ENCODE measurements at places on chromosomes 6 and 20.

- no peak for DNase-seq
These were observed 47.3 kb upstream of the MARCKS start for GRCh38 chr6:113809826-113810225.

- no peak for DNase-seq
These were observed 43.7 kb upstream of the MAP7 start for GRCh38 chr6:136593748-136594490.

DNA sequence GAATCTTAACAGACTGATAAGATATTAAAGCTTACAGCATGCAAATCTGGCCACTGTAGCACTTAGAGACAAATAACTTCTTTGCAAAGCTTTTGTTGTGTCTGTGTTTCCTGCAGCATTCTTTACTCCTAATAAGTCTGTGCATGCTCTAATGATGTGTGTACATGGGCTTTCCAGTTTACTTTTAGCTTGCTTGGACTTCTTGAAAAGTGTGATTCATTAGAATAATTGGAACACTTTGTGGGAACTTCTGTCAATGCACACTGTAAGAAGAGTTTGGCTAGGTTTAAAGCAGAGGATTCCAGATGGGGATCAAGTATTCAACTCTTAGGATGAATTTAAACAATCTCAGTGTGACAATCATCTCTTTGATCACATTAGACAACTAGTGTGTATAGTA, 22.1 kb upstream of the TINAG start:
- DNase-seq: no peak

- DNase-seq: no peak
These were observed 16.8 kb upstream of the SIRPB1 start for GRCh38 chr20:1636621-1637020.

DNA sequence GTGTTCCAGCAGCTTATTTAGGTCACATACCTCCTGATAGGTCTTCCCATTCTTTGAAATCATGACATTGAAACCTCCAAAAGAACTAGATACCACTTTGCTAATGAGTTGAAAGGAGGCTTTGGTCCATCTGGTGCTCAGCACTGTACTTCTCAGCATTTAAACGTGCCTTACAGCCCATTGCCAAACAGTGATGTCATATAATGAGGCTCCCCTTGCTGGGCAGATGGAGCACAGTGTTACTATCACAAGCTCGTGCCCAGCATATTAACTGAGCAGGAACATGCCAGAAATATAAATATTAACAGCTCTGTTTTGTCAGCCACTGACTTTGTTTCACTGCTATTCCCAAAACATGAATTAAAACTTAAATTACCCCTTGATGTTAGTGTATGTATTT, 25.5 kb upstream of the MAPK13 start:
- DNase-seq: no peak

DNA sequence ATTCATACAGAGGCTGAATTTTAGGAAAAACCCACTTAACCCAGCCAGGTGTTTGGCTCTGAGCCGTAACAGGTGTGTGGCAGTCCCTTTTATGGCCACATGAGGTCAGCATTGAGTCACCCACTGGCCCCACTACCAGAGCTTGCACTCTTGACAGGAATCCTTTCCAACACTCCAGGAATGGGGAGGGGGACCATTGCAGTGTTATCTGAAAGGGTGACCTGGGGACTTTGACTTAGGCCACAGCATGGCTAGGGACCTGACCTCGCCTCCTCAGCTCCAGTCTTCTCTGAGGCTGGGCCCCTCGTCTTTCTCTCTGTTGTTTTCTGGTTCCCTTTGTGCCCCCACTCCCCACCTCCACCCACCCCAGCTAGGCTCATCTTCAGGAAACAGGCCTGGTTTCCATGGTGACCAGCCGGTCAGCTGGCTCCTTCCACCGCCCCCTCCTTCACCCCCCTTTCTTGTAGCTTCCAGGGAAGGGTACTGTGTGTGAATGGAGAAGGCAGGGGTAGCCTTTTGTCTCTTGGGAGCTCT, 2.1 kb upstream of the TMEM151B start:
- peak; percentile 68 for DNase-seq

DNA sequence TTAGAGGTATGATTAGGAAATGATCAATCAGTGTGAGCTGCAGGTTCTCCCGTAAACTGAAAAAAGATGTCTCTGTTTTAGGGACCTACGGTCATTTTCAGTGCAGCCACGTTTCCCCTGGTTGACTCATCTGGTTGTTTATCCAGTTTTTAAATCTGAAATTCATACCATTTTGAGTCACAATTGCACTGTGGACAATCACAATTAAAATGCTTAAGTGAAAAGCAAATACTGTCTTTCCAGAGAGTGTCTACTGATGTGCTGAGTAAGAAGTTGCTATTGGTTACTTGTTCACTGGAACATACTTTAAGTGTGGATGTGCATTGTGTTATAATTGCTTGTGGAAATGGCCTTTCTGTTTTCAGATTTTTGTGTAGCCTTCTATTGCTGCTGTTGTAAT, 305.1 kb upstream of the SASH1 start:
- no peak for DNase-seq

GRCh38 chr6:135871878-135872277, 20.4 kb downstream of the PDE7B start:
- DNase-seq: no peak

GRCh38 chr20:50070361-50070760, 42.6 kb downstream of the UBE2V1 start:
- DNase-seq: no peak

GRCh38 chr6:75296811-75297779, 12.5 kb upstream of the TMEM30A start:
- no peak for DNase-seq

DNA sequence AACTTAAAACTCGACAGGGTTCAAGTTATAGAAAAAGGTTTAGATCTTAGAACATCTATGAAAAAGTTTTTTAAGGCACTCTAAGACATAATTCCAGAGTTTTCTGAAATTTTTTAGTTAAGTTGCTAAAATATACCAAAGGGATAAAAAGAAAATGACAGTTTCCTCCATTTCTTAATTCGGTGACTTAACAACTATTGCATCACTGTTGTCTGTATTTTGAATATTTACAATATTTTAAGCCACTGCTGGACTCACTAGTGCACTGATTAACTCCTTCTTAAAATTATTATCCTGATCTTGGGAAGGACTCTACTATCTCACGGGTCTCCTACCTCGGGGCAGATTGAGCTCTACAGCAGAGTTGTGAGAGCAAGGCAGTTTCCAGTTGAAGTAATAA, 91.0 kb downstream of the ADGB start:
- no peak for DNase-seq

DNA sequence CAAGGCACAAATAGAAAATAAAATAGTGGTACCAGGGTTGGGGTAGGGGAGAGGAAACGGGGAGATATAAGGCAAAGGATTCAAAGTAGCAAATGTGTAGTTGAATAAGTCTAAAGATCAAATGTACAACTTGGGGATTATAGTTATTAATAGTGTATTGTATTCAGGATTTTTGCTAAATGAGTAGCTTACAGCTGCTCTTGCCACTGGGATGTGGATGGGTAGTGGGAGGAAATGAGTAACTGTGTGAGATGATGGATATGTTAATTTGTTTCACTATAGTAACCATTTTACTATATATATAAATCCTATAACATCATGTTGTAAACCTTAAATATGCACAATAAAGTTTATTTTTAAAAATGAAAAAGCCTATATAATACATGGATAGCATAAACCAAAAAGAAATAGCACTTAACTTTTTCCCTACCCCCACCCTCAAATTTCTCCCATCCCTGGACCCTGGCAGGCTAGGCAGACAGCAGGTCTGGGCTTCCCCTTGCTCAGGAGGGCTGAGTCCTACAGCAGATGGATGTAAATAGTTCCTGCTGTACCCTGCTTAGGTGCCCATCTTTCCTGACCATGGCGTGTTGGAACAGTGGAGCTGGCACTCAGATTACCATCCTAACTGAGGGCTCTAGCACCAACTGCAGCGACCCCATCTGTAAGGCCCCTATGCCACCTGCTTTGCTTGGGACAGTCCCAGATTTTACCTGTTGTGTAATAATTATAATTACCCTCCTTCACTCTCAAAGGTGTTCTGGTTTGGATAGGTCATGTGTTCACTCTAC, 28.6 kb upstream of the PBOV1 start:
- DNase-seq: no peak

DNA sequence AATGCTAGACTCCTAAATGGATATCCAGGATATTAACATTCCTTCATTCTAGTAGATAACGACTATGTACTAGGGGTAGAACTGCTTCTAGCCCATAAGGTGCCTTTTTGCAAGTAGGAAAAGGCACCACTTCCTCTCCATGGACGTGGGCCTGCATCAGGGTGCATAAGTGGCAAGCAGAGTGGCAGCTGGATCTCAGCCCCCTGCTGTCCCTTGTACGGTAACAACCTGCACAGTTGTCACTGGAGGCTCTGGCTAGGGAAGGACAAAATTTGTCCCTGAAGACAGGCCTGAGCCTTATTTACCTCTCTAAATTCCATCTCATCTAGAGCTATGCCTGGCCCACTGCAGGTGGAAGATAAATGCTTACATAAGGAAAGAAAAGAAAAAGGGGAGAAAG, 42.5 kb upstream of the SAYSD1 start:
- DNase-seq: no peak

DNA sequence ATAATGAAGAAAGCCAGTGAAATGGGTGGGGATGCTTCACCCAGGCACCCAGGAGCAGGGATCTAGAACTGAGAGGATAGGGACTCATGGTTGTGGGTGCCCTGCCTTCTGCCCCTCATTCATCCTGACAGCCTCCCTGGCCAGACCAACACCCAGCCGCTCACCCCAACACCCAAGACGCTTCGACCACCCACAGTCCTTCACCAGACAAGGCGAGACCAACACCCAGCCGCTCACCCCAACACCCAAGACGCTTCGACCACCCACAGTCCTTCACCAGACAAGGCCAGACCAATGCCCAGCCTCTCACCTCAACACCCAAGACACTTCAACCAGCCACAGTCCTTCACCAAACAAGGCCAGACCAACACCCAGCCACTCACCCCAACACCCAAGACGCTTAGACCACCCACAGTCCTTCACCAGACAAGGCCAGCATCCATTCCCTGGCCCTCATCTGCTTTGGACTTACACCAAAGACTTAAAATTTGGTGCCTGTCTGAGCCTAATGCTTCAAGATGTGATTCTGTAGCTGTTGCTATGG, 131.5 kb downstream of the ANKRD60 start:
- DNase-seq: peak; percentile 7

- DNase-seq: no peak
These were observed 105.2 kb downstream of the GMPR start for GRCh38 chr6:16343593-16343992.

DNA sequence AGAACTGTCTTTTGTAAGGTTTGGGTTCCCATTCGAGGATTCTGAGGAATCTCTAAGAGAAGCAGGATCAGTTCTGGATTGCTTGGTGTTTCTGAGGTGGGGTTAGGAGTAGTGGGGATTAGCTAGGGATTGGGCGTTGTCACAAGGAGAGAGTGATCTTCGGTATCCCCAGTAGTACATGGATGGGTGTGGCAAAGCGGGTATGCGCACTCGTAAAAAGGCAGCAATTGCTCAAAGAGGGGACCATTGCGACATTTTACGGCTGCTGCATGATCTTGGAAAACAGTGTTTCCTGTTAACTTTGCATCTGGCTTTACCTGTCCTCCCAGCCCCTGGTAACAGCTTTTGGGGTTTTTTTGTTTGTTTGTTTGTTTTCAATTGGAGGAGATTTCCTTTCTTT, 9.7 kb upstream of the ZSCAN9 start:
- DNase-seq: peak; percentile 74

GRCh38 chr6:156778454-156779205, 1.5 kb downstream of the ARID1B start:
- peak; percentile 59 for DNase-seq

DNA sequence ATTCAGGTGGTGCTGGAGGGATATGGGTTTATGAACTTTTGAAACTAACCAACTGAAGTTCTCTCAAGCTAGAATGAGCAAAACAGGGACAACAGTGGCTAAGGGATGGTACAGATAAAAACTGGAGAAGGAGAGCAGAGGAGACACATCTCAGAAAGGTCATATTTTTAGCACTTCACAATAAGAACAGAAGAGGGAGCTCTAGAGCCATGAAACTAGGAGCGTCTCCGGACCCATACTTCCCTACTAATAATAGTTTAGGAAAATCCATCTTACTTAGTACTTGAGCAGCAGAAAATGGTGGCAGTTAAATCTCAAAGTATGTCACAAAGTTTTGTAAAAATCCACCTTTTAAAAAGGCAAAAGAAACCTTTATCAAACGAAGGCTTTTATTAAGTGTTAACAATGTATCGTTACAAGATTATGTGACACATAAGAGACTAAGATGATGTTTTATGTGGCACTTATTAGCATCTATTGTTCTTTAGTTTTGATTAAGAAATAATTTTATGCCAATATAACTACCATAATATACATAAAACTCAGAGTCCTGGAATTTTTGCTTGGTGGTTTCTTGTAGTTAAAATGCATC, 278.6 kb downstream of the TBC1D32 start:
- no peak for DNase-seq

- DNase-seq: peak; percentile 50
These were observed 816 bp upstream of the MAN1A1 start for GRCh38 chr6:119350202-119350951.

- peak; percentile 20 for DNase-seq
These were observed 611.3 kb downstream of the HDGFL1 start for GRCh38 chr6:23180504-23181293.

DNA sequence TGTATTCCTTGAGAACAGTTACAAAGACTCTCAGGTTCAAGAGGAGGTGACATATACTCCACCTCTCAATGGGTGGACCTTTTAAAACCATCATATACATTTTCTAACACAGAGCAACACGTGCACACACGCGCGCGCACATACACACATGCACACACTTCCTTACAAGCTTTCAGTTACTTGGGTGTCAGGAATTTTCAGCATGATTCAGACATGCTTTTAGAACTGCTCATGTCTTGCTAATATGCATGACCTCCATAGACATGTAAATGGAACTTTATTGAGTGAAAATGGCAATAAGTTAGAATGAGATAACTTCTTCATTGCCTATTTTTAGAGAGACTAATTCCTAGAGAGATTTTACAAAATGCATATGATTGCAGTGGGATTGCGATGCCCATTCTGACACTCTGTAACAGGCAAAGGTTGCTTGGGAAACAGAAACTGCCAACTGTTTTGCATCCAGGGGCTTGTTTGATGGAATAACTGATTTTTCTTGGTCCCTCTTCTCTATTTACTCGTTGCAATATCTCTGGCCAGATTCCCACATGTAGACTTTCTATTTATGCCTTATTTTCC, 531.4 kb upstream of the RNF217 start:
- DNase-seq: no peak

DNA sequence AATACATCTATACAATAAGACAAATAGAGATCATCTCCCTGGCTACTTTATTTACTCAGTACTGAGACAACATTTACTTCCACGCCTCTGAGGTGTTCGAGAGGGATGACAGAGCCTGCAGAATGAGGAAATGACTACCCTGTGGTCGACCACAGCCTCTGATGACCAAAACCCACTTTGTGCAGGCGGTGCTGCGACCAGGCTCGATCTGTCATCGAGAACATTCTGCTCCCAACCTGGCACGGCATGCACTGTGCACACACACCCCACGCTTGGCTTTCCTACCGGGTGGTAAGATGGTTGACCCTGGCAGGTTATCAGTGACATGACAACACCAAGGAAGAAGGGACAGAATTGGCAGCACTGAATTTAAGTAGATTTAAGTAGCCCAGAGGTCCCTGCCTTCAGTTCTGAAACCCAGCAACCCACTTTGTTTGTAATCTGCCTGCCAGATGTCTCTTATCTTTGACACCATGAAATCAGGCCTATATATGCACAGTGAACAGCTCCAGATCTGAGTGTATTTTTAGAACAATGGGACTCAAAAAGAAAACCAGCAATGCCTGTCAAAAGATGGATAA, 42.6 kb downstream of the TTI1 start:
- peak; percentile 33 for DNase-seq

- DNase-seq: peak; percentile 65
These were observed 24.5 kb downstream of the ILRUN start for GRCh38 chr6:34671801-34672656.

- no peak for DNase-seq
These were observed 104.3 kb downstream of the SULF2 start for GRCh38 chr20:47680804-47681529.

All from colonic mucosa (tissue), 4 donors.